ENCODE measurements at places on chromosomes 4 and X. TPM values are rescaled to one million over a fixed set of nuclear protein-coding genes. Genes with fewer than 3 reads are reported as not detected.
A peak's percentile ranks its signal among the peaks of the same experiment; 100 is the strongest.

- DNase-seq = no peak
Observed at GRCh38 chr4:121885115-121885514, 14.8 kb upstream of the BBS7 start.

GRCh38 chr4:84814094-84814750 lies 152.3 kb downstream of the WDFY3 start:
- no peak for DNase-seq

GRCh38 chrX:39859991-39860861 lies 237.5 kb downstream of the BCOR start:
- DNase-seq = peak; percentile 28

- no peak for DNase-seq
Observed at GRCh38 chrX:34332334-34332733, 200.2 kb upstream of the FAM47A start.

GRCh38 chr4:37803348-37803973 lies 23.0 kb upstream of the PGM2 start:
- no peak for DNase-seq

- no peak for DNase-seq
Observed at GRCh38 chr4:25457053-25457715, 80.1 kb downstream of the ANAPC4 start.

- no peak for DNase-seq
Observed at GRCh38 chr4:72171761-72172160, 140.0 kb downstream of the NPFFR2 start.

DNA sequence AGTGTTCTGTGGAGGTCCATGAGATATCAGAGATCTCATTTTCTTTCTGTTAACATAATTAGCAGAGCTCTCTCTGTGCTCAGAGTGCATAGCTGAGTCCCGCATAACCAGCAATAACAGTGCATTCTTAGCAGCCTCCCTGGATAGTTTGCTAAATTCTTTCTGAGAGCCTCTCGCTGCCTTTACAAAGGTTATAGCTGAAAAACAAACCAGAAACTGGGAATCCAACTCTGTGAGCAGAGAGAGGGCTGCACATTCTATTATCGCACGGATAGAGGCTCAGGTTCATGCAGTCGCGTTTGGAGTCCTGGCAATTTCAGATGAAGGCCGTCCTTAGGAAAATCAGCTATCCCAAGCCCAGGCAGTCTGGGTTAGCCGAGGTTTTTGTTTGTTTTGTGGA lies 1.2 kb downstream of the ENPP6 start:
- DNase-seq = no peak

DNA sequence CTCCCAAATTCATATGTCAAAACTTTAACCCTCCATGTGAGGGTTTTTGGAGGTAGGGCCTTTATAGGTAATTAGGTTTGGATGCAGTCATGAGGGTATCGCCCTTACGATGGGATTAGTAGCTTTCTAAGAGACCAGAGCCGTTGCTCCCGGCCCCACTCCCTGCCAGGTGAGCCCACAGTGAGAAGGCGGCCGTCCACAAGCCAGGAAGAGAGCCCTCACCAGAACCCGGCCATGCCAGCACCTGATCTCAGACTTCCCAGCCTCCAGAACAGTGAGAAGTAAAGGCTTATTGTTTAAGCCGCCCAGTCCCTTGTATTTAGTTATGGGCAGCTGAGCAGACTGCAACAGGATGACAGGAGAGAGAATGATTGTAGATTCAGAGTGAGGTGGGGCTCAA lies 40.8 kb downstream of the DCTD start:
- no peak for DNase-seq

DNA sequence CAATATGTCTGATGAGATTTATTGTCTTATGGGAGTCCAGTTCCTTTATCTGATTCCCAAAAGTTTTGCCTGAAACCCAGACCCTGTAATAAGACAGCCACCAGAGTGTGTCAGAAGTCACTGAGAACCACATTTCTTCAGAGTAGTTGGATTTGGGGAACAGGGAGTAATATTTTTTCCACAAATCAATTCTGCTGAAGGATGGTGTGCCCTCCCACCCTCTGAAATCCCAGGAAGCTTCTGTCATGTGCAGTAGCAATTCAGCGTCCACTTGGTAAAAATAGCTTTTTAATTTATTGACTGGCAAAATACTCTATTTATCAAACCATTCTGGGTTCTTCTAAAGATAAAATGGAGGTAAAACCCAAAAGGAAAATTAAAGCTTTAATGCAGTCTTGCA lies 229.4 kb downstream of the FBXW7 start:
- no peak for DNase-seq

DNA sequence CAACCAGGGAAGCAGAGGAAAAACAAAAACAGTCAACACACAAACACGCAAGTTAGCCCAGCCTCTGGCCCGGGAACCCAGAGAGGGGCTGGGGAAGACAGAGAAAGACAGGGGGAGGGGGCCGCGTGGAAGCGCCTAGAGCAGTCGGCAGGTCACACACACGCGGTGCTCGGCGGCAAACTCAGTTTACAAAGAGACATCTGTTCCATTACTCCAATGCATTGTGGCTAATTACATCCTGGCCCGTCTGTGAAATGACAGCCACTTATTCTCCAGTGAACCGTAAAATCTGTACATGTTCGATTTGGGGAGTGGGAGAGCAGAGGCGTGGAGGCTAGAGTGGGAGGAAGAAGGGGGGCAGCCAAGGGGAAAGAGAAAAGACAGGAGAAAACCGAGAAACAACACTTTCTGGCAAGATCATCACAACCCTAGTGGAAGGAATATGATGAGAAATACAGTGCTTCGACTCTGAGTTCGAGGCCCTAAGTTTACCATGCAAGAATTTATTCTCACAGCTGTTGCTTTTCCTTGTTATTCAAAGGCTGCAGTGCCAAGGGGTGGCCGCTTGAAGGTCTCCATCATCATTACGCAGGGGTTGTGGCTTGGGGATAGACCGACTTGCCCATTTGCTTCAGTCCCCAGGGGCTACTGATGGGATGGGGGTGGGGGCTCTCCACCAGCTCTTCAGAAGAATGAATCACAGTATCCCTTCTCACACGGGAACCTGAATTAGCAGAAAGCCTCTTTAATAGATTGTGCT lies 167.7 kb downstream of the MGST2 start:
- DNase-seq = no peak

DNA sequence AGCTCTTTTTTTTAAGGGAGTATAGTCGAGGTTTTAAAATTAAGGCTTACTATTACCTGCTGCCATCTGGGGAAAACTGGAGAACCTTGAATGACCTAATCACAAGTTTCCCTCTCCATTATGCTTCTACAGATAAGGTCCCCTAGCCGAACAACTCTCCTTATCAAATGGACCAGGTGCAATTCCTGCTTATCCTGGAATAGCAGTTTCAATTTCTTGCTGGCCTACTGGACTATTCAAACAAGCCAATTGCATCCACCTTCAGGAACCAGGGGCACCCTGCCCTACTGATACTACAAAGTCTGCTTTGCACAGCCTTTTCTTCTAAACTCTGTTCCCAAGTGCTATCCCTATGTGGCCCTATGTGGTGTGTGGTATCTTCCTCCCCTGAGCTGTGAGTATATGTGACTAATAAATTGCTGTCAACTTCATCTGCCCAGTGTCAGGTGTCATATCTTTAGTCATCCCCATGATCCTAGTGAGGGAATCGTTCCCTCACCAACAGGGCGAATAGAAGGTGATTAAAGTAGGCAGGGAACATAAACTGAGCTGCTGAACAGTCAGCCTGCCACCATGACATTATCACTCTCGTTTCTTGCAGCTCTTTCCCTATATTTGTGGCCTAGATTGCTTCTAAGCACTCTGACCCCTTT lies 128.5 kb downstream of the ATG4A start:
- no peak for DNase-seq

DNA sequence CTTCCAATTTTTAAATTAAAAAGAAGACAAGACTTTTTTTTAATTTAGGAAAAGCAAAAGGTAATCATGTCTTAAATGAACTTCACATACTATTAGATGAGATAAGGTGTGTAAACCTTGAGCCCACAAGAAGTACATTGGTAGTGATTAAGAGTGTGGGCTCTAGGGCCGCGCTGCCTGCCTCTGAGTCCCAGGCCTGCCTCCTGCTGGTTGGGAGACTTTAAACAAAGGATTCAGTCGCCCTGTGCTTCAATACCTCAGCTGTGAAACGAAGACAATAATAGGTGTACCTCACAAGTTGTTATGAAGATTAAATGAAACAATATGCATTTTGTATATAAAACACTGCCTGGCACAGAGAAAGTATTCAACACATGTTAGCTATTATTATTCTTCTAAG lies 95.9 kb upstream of the MYOZ2 start:
- no peak for DNase-seq

GRCh38 chr4:29578329-29578728 lies 1141.8 kb upstream of the PCDH7 start:
- no peak for DNase-seq

DNA sequence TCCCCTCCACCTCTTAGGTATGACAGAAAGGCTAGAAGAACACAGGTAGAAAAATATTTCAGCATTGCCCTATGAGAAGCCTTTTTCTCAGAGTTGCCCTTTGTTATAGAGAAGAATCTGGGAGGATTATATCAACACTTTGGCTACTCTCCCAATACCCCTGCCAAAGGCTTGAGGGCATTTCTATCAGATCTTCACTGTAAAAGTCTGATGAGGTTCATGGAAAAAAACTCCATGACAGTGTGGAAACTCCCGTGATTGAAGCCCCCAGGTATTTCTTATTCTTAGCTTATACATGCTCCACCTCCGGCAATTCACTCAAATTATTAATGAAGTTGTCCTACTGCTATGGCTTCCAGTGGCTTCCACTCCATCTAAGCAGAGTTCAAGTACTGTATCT lies 753.6 kb downstream of the CENPC start:
- DNase-seq = no peak

- no peak for DNase-seq
Observed at GRCh38 chr4:188554413-188554812, 415.2 kb downstream of the TRIML1 start.

GRCh38 chrX:66635360-66635759 lies 3.5 kb downstream of the EDA2R start:
- no peak for DNase-seq

- DNase-seq = no peak
Observed at GRCh38 chr4:47209833-47210232, 178.5 kb downstream of the GABRB1 start.

- DNase-seq = no peak
Observed at GRCh38 chrX:72141372-72142004, 9.8 kb upstream of the RTL5 start.

GRCh38 chrX:132443196-132444135 lies 45.4 kb downstream of the MBNL3 start:
- DNase-seq = no peak

- no peak for DNase-seq
Observed at GRCh38 chrX:69032601-69033000, 132.7 kb downstream of the PJA1 start.

- no peak for DNase-seq
Observed at GRCh38 chr4:87677731-87678130, 27.7 kb downstream of the DMP1 start.

- DNase-seq = no peak
Observed at GRCh38 chr4:141356321-141356962, 135.7 kb downstream of the ZNF330 start.

GRCh38 chr4:183289688-183290087 lies 30.4 kb downstream of the CLDN22 start:
- DNase-seq = no peak

GRCh38 chr4:25107827-25108516 lies 52.3 kb downstream of the SEPSECS start:
- DNase-seq = no peak

DNA sequence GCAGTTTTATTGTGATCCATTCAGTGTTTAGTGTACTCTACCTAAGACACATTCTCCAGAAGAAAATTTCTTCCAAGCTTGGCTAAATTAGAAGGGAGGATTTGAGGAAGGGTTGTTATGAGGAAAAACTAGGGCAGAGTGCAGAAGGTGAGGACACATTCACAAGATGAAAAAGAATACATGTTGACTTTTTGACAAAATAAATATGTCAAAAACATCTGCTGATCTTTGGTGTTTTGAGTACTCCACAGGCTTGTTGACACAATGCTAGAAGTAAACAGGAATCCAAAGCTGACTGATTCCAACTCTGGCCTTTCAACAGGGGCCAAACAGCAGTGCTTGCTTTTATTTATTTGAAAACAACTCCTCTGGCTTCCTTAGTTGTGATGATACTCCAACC lies 125.8 kb upstream of the SLC7A11 start:
- no peak for DNase-seq

GRCh38 chr4:7608046-7608445 lies 173.3 kb upstream of the PSAPL1 start:
- DNase-seq = no peak

DNA sequence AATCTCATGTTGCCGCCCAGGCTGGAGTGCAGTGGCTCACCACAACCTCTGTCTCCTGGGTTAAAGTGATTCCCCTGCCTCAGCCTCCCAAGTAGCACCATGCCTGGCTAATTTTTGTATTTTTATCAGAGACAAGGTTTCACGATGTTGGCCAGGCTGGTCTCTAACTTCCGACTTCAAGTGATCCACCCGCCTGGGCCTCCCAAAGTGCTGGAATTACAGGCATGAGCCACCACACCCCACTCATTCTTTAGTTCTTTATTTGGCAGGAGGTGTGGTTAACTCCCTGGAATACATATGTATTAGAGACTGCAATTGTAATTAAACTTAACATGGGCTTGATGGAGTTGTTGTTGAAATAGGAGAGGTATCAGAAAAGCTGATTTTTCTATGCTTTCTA lies 1396.9 kb upstream of the IGFBP7 start:
- DNase-seq = no peak

DNA sequence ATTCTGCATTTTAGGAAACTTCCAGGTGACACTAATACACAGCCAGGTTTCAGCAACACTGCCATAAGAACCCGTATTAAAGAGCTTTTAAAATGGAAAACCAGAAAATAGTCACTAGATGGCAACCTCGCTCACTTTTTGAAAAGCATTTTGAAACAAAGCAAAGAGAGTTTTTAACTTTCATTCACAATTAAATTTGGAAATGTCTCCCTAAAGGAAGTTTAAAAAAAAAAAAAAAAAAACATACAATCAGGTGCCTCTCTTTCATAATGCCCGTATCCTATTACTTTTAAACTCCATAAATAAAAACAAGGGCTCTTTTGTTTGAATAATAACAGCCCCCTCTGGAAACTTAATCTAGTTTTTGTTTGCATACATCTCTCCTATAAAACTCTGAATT lies 20.3 kb downstream of the MEPE start:
- DNase-seq = no peak

The XAGE1A gene
- total RNA-seq = not detected

The SERTM2 gene
- not detected for total RNA-seq

The SH3TC1 gene
- 41.3 TPM for total RNA-seq

The SHOX gene
- total RNA-seq = not detected

The DACH2 gene
- not detected for total RNA-seq

The ARHGAP6 gene
- total RNA-seq = not detected

The SUPT20HL1 gene
- not detected for total RNA-seq

The PHKA1 gene
- total RNA-seq = 0.14 TPM

The FAM184B gene
- not detected for total RNA-seq

The TEX13D gene
- not detected for total RNA-seq

The GSX2 gene
- total RNA-seq = not detected

The POU4F2 gene
- not detected for total RNA-seq

The STARD8 gene
- 0.47 TPM for total RNA-seq

The CXCL6 gene
- not detected for total RNA-seq

The GPR34 gene
- 0.28 TPM for total RNA-seq

The RAB33A gene
- total RNA-seq = 10.1 TPM

Measured in CD4-positive, alpha-beta memory T cell (primary cell).